ENCODE measurements at places on chromosomes 2 and 18. TPM values are rescaled to one million over a fixed set of nuclear protein-coding genes. Genes with fewer than 3 reads are reported as not detected.

DNA sequence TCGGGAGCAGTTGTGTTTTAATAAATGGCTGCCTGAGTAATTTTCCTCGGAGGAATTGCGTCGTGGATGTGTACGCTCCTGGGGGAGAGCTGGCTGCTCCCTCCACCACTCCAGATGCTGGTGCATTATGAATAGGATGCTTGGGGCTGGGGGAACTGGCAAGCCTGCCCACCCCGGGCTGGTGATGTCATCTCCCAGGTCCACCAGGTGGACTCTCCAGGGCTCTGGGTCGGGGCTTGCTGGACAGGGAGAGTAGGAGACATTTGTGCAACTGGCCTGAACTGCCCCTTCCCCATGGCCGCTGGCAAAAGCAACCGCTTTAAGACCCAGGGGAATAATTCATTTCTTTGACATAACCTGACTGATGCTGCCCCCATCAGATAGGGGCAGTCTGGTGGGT is 158.7 kb downstream of the KLHL29 start:
- DNase-seq = no peak

DNA sequence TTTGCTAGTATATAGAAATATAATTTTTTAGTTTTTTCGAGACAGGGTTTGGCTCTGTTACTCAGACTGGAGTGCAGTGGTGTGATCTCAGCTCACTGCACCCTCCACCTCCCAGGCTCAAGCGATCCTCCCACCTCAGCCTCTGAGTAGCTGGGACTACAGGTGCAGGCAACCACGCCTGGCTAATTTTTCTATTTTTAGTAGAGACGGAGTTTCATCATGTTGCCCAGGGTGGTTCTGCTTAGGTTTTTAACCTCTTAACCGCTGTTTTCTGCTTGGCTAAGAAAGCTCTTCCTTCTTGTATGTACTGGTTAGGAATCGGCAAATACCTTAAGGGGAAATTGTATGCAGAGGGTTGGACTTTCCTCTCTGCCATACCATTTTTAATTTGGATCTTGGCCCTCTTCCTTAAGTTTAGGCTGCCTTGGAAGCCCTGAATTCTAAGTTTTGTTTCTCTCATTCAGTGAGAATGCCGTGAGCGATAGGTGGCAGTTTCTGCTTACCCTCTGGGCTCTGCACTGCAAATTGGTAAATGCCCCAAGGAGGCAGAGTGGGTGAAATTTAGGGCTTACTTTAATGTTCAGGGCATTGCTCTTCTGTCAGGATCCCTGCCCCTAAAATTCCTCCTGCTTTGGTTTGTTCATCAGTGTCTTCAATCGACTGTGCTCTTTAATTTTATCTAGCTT is 32.3 kb downstream of the EML6 start:
- no peak for DNase-seq

The RPRM gene
- not detected for polyA plus RNA-seq

- no peak for DNase-seq
These were observed 822 bp upstream of the GPD2 start for GRCh38 chr2:156435396-156435717.

- no peak for DNase-seq
These were observed 90.8 kb upstream of the PIK3C3 start for GRCh38 chr18:41864216-41864615.

The DDX18 gene
- 50.1 TPM for polyA plus RNA-seq

The SERPINB7 gene
- 408 TPM for polyA plus RNA-seq

GRCh38 chr2:134976074-134976702 is 57.6 kb downstream of the CCNT2 start:
- DNase-seq = no peak

The IL36RN gene
- 3.9 TPM for polyA plus RNA-seq

DNA sequence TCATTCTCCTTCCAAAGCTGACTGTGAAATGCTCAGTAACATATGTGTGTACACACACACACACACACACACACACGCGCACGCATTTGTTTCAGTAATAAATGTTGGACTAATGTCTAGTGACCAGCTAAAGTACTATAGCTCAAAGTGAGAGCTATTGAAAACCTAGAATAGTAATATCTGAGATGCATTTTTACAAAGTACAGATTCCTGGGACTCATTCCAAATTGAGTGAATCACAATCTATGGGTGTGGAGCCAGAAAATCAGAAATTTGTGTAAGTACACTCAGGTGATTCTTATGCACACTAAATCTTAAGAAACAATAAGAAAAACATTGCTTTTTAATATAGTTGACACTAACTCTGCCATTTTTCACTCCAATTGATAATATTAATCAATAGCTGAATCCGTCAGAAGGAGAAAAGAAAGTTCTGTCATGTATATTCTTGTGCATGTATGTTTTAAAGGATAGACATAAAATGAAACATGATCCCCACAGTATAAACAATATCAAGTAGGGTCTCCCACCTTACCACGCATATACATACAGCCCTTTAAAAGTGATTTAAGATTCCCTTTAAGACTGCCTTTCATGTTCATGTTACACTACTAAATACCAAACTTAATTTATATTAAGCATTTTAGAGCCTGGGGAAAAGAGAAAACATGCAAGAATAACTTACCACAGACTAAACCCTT is 123.5 kb downstream of the ATAD2B start:
- no peak for DNase-seq

GRCh38 chr2:185644828-185645227 is 93.8 kb upstream of the FSIP2 start:
- no peak for DNase-seq

- DNase-seq = no peak
These were observed 58.3 kb downstream of the DOCK10 start for GRCh38 chr2:224983712-224984554.
